EL (cell line): ENCODE measurements at places on chromosomes 1 and 21.

GRCh38 chr21:43361493-43362296 is 65.2 kb downstream of the SIK1 start:
- DNase-seq = peak; percentile 79

DNA sequence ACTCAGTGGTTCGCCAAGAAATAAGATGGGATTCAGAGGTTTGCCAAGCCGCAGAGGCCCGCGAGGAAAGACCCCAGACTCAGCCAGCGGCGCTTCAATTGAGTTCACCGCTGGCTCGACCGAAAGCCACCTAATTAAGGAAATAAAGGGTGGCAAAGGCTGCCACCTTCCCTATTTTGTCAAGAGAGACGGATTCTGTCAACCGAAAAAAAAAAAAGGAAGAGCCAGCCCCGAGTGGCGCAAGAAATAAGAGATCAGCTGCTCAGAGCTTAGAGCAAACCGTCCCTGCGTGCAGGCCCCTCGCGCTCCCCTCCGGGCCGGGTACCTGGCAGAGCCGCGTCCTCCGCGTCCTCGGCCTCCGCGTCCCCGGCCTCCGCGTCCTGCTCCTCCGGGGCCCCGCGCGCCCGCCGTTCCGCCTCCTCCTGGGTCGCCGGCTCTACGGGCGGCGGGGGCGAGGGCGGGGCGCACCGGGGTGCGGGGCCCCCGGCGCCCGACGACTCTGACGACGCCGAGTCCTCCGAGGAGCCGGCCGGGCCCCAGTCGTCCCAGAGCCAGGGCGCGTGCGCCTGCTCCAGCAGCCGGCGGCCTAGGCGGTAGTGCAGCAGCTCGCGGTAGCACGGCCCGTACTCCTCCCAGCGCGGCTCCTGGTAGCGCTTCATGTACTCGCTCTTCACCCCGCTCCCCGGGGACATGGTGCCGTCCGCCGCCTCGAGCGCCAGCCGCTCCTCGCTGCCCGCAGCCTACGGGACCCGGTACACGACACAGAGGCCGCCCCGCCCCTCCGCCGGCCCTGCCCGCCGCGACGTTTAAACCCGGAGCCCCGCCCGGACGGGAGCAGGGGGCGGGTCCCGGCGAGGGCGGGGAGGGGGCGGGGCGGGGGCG is 832 bp downstream of the CCSAP start:
- DNase-seq = peak; percentile 78

GRCh38 chr21:33412832-33413519 is 9.8 kb downstream of the IFNGR2 start:
- DNase-seq = no peak

GRCh38 chr1:66938613-66939012 is 13.8 kb downstream of the MIER1 start:
- DNase-seq = peak; percentile 67

DNA sequence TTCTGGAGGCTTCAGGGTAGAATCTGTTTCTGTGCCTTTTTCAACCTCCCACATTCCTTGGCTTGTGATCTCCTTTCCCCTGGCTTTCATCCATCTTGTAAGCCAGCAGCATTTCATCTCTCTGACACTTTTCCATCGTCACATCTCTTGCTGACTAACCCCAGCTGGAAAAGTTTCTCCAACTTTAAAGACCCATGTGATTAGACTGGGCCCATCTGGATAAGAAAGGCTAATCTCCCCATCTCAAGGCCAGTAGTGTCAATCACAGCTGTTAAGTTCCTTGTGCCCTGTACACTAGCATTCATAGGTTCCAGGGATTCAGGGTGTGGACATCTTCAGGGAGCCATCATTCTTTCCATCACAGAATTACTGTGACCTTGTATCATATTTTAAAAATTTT is 452.1 kb downstream of the TTLL7 start:
- no peak for DNase-seq

GRCh38 chr21:37821786-37822450 is 94.3 kb downstream of the KCNJ6 start:
- DNase-seq = peak; percentile 34

- no peak for DNase-seq
Observed at GRCh38 chr1:234148350-234148749, 224.9 kb upstream of the COA6 start.

DNA sequence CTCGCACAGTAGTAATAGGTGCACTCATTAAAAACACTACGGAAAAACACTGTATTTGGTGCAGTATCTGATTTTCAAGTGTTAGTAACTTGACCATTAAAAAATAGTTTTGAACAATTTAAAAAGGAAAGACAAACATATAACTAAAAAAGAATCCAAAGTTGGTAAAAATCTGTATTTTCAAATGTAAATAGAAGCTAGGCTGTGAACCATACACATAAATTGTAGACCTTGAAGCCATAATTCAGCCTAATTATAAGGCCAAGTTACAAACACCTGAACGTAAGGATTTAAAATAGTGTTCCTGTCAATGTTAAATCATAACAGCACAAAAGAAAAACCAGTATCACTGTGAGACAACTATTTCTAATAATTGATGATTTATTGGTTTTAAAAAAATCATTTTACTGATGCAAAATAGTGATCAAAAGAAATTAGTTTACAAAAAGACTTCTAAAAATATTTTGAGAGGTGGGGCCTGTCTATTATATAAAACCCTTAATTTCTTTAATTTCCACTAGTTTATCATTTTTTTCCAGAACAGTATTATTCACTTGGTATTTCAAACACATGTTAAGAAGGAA is 4.5 kb downstream of the IRF2BP2 start:
- no peak for DNase-seq

DNA sequence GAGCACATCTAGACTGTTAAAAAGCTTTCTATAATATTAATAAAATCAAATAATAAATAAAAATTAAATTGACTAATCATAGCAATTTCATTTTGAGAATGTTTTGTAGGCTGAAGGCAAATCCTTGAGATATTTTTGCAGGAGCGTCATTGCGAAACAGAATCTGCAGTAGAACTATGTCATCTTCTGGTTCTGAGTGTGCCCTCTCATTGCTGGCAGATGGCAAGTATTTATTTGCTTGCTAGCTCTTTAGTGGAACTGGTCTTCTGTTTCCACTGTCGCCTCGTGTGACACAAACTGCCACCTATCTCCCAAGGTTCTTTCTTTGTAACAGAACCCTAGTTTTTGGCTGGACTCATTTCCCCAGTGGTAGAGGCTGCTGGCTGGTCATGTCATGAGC is 19.0 kb upstream of the IRF2BP2 start:
- no peak for DNase-seq

- DNase-seq = no peak
Observed at GRCh38 chr1:237448042-237448441, 406.1 kb downstream of the RYR2 start.

DNA sequence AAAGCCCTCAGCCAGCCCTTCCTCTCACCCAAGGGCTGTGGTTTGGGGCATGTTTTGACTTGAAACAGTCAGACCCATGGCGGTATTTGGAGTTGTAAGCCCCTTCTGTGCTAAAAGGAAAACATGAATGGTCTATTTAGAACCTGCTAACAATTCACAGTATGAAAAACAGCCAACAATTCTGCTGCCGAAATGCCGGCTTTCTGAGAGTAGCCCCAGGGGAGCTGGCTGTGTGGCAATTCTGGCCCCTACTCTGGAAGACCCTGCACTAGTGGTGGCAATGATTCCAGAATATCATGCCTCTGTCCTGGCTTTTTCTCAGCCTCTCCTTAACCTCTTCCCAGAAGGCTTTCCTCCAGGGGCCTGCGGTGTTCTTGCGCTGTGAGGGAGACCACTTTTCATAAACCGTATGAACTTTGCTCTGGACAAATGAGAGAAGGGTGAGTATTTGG is 118.7 kb downstream of the EDEM3 start:
- DNase-seq = no peak

- DNase-seq = peak; percentile 85
Observed at GRCh38 chr1:23544444-23545389, 13.7 kb upstream of the E2F2 start.

- peak; percentile 21 for DNase-seq
Observed at GRCh38 chr1:233518344-233518743, 95.6 kb upstream of the KCNK1 start.

DNA sequence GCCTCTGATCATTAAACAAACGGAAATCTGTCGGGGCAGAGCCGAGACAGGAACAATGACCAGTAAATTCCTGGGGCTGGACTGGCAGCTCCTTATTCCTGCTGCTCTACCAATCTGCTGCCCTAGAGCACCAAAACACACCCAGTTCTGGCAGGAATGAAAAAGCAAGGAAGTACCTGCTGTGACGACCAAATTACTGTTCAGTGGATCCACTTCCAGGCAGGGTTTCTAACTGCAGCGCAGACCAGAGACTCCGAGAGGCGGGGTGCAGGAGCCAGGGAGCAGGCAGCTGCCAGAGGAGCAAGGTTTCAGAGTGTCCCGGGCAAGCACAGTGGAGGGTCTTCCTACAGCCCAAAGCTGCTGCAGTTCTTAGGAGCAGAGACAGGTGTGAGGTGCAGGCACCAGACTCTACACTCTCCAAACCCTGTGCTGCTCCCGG is 32.4 kb downstream of the KANK4 start:
- DNase-seq = peak; percentile 19

- DNase-seq = no peak
Observed at GRCh38 chr1:60825593-60825992, 256.8 kb upstream of the NFIA start.

- no peak for DNase-seq
Observed at GRCh38 chr1:87806379-87807094, 477.9 kb downstream of the LMO4 start.

GRCh38 chr1:101540161-101540560 is 303.3 kb downstream of the S1PR1 start:
- no peak for DNase-seq

GRCh38 chr1:155933591-155934096 is 569 bp downstream of the KHDC4 start:
- DNase-seq = no peak

DNA sequence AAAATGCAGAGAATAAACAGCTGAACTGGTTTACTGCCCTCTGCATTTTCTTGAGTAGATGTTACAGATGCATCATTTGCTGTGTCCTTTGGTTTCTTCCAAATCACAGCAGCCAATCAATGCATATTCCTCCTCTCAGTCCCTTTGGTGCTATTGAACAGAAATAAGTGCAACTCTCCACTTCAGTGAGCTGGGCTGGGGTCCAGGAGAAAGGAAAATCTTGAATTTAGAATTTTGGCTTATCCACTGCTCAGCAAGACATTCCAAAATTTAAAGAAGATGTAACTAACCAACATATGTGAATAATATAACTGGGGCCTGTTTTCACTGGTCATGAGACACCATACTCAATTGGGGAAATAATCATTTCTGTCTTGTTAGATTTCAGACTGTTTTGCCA is 39.2 kb downstream of the PRMT6 start:
- DNase-seq = no peak

DNA sequence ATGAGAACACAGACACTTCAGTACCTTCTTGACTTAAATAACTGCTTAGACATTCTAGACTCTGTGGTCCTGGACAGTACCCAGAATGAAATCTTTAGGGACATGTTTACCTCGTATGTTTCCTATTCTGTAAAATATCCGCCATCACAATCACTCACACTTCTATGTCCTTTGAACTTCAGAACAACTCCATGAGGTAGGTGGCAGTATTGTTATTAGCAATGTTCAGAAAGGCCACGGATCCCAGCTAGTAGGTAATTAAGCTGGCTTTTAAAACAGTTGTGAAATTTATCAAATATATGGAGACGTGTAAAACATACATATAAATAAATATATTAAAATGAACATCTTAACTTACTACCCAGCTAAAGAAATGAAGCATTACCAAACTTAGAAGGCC is 83.4 kb downstream of the CACHD1 start:
- no peak for DNase-seq

DNA sequence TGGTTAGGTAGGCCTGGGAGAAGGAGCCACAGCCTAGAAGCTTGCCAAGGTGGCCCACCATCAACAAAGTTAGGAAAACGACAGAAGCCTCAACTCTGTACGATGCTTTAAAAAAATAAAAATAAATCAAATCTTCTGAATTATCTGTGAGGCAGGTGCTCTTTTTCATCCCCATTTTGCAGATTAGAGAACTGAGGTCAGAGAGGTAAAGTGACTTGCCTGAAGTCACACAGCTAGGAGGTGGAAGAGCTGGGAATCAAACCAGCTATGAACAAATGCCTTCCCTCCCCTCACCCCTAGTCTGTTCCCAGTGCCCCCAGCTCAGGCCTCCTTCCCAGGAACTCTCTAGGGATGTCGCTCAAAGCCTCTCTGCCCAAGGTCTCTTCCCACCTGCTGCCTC is 30.4 kb downstream of the EPHA2 start:
- DNase-seq = no peak

GRCh38 chr1:66269222-66269621 is 264.7 kb upstream of the SGIP1 start:
- no peak for DNase-seq

- peak; percentile 59 for DNase-seq
Observed at GRCh38 chr1:53110370-53111072, 31.9 kb downstream of the SLC1A7 start.

DNA sequence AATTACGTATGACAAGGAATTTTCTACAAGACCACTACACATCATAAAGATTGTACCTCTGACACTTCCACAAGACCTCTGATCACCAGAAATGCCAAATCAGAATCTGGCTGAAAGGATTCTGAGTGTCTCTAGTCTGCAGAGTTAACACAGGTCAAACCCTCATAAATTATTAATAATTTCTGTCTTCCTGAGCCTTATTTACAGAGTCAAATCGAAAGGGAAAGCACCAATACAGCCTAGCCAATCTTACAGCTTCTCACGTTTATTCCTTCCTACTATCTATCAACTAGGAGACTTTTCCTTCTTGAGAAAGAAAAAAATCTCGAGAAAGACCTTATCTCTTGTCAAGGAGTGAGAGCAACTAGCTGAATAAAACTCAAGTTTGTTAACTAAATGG is 2151.6 kb downstream of the MRPL39 start:
- no peak for DNase-seq

- DNase-seq = no peak
Observed at GRCh38 chr1:92663775-92664174, 121.1 kb downstream of the EVI5 start.

GRCh38 chr1:54396261-54396933 is 9.8 kb downstream of the SSBP3 start:
- no peak for DNase-seq

DNA sequence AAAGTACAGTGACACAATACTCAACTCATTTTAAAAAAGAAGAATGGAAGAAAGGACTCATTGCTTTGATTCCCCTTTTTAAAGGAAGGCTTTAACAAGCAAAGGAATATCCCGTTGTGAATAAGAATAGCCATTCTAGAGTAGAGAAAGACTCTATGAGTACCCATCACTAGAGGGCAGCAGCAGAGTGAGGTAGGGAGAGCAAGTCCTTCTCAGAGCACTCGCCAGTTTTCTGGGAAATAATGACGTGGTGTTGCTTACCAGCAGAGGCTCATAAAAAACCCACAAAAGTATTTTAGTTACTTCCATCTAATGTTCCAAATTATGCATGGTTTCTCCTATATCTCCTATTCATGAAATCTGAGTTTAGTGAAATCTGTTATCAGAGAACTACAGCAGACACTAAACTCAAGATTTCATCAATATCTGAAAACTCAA is 74.6 kb downstream of the USP24 start:
- peak; percentile 91 for DNase-seq

GRCh38 chr1:26122988-26123973 is 11.7 kb downstream of the PDIK1L start:
- peak; percentile 48 for DNase-seq

- no peak for DNase-seq
Observed at GRCh38 chr21:18529254-18529653, 125.7 kb upstream of the TMPRSS15 start.
